Fibroblast of lung (primary cell): ENCODE measurements at places on chromosomes 1 and 21. TPM values are rescaled to one million over a fixed set of nuclear protein-coding genes. Genes with fewer than 3 reads are reported as not detected.

CTPS1 gene
- polyA plus RNA-seq, result 26.5 and 52.0 TPM in 2 replicates

CAMK1G gene
- polyA plus RNA-seq, result 0.96 and 3.0 TPM in 2 replicates

SLC1A7 gene
- polyA plus RNA-seq, result 0.09 and 0.15 TPM in 2 replicates

HCRTR1 gene
- polyA plus RNA-seq, result not detected in 2 replicates

RAB7B gene
- 15.5 and 20.1 TPM in 2 replicates for polyA plus RNA-seq

ROR1 gene
- 14.5 and 23.6 TPM in 2 replicates for polyA plus RNA-seq

AKR7A3 gene
- 0.11 and 0.12 TPM in 2 replicates for polyA plus RNA-seq

PDZK1 gene
- polyA plus RNA-seq, result 0.91 and 2.3 TPM in 2 replicates

PCBP3 gene
- polyA plus RNA-seq, result 0.51 and 0.61 TPM in 2 replicates

S100A8 gene
- not detected in 2 replicates for polyA plus RNA-seq
